ENCODE measurements at places on chromosomes 3 and 15.

GRCh38 chr3:38108649-38109579 is 28.0 kb downstream of the ACAA1 start:
- no peak for DNase-seq

- DNase-seq: no peak
Measured at GRCh38 chr3:115148142-115148790, 1.2 kb upstream of the ZBTB20 start.

- no peak for DNase-seq
Measured at GRCh38 chr3:64813326-64813725, 125.5 kb upstream of the ADAMTS9 start.

DNA sequence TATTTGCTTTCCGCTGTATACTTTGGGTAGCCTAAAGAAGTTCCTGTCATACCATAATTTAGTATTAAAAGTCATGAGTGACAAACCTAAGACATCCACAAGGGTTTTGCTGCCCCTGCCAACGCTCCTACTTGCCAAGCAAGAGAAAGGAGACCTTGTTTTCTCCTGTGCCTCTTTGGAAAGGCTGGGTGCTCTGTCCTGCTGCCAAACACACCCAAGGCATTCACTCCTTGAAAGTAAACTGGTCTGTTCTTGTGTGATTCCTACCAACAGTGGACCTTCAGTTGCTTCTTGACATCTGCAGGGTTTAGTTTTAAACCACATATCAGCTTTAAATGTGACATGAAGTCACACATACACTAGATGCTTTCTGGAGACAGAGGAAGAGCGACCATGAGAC is 295.4 kb downstream of the SLC9A9 start:
- DNase-seq: no peak

GRCh38 chr3:138834596-138835396 is at the start of gene PIK3CB:
Gene PIK3CB (minus strand): TSS chr3:138834928. CDS start chr3:138759343, 75,585 bp downstream.
- peak; percentile 83 for DNase-seq

GRCh38 chr15:89138999-89139612 is 50.9 kb downstream of the ABHD2 start:
- DNase-seq: no peak

DNA sequence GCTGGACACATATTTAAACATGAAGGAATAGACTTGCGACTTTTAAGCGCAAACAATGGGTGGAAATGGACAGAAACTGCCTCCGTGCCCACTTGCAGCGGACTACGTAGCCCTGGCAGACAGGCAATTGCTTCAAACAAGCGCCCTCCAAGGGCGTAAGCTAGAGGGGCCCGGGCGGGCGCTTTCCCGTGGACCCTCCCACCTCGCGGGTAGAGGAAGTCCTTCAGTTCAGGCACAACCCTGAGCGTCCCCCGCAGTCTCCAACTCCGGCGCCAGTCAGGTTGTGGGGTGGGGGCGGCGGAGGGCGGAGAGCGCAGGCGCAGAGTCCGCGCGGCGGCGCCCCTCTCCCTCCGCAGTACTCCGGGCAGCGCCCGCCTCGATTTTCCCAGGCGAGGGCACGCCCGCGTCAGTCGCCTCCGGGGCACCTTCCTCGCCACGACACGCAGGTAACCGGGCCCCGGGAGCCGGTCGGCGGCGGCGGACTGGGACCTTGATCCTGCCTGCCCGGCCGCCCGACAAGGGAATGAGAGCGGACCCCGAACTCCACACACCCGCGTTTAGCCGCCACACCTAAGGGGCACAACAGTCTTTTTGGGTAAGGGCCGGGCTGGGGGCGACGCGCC is at the start of gene SLC35G2:
SLC35G2 (plus strand) TSS at position 358 of the 623 bp plus-strand sequence. CDS start 35,335 bp downstream, outside the sequence.
- DNase-seq: no peak

DNA sequence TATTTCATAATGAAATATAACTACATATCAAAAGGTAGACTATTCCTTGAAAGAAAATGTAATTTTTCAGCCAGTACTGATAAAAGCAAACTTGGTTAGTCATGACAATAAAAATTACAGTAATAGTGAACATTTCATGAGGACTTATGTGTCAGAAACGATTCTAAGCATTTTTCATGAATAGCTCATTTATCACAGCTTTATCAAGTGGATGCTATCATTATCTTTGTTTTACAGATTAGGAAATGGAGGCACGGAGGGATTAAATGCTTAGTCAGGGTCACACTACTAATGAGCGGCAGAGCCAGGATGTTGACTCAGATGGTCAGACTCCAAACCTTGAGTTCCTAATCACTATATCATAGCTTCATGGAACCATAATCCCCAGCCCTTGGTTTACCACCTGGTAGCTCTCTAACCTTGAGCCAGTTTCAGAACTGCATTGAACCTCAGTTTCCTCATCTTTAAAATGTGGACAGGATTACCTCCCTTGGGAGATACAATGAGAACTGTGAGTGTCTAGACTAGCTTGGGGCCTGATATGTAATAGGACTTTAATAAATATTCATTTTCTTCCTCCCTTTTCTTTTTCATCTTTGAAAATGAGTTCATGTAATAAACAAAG is 85.4 kb downstream of the TNIK start:
- no peak for DNase-seq

DNA sequence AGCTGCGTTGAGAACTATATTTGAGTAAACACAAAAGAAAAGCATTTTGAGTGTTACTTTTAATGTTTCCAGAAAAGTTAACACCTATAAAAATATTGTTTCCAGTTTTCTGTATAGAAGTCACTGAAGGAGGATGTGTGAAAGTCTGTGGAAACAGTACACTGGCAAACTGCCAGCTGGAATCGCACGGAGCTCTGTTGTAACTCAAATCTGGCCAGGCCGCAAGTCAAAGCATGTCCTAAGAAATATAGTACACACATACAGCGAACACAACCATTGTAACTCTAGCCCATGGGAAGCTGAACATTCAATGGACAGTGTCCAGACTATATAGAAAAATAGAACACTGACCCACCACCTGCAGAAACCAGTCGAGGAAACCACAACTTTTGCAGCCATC is 657.2 kb downstream of the FHIT start:
- DNase-seq: no peak

DNA sequence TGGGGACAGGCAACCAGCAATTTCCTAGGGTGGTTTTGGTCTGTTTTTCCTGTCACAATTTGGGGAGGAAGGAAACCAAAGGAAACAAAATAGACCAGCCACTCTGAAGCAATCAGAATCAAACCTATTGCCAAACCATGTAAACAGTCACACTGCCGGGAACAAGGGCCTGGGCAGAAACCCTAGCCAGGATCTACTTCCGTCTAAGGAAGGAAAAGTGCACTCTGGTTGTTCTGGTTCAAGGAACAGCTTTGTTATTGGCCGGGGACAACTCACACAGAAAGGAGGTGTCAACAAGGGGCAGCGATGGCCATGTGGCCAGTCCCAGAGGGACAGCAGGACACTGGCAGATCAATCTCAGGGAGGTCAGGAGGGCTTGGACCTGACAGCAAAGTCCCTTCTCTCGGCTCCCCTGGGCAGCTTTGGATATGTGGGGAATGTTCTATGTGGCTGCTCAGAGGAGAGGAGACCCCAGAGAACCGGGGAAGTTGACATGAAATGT is 17.5 kb upstream of the RAD18 start:
- no peak for DNase-seq

DNA sequence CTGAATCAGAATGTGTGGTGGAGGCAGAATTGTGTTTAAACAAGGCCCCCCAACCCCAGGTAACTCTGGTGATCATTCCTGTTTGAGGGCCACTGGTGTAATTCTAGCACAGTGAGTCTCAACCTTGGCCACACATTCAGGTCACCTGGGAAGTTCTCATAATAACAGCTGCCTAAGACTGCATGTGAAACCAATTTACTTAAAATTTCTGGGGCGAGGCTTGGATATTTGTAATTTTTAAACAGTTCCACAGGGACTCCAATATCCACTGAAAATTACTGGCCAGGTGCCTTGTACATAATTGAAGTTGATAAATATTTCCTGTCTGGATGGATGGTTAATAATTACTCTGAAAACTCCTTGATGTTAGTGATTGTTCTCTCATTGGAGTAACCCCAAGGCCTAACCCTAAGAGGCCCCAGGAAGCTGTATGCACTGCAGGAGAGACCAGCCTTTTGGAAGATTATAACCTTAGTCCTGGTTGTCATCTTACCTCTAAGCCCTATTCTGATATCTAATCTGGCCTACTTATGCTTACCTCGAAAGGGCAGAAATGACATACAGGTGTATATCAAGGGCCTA is 25.7 kb upstream of the EPHB1 start:
- no peak for DNase-seq

GRCh38 chr3:153210146-153210545 is 48.1 kb downstream of the RAP2B start:
- DNase-seq: no peak

DNA sequence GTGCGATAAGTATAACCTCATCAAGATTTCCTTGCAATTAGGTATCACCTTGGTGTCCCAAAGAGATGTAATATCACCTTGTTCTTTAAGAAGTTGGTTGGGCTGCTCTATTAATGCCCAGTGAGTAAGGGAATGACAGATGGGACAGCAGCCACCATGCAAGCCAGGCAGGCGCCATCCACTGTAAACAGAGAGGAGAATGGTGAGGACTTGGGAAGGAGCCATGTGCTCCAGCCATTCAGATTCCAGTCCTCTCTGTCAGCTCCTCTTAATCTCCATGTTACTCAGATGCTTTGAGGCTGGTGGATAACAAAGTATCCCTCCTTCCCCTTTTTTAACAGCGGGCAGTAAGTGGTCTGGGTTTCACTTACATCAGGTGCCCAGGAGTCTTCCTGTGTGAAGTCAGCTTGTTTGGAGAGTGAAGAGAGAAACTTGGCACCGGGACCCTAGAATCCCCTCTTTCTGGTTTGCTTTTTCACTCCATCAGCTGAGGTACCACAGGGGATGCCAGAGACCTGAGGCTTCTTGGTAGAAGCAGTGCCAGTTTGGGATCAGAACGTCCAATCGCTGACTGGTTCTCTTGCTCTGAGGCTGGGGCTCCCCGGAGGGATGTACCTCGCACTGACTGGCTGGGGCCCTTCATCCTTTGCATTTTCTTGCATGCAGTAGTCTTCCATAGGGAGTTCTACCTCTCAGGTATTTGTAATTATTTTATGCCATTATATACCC is 29.5 kb downstream of the SLCO3A1 start:
- no peak for DNase-seq

DNA sequence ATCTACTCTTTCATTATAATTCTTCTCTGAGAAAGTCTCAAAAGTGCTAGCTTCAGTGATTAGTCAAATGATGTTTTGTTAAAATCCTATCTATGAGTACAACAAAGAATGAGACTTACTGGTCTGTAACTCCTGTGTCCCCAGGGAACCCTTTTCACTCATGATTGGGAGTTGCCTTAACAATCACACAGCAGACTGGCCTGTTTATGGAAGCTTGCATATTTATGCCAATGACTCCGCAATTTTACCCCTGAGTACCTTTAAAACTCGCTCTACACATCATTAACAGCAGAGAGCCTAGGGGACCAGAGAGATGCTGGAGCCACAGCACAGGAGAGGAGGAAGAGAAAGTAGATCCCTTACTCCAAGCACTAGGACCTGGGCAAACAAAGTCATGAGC is 628.1 kb downstream of the IGSF11 start:
- DNase-seq: no peak

DNA sequence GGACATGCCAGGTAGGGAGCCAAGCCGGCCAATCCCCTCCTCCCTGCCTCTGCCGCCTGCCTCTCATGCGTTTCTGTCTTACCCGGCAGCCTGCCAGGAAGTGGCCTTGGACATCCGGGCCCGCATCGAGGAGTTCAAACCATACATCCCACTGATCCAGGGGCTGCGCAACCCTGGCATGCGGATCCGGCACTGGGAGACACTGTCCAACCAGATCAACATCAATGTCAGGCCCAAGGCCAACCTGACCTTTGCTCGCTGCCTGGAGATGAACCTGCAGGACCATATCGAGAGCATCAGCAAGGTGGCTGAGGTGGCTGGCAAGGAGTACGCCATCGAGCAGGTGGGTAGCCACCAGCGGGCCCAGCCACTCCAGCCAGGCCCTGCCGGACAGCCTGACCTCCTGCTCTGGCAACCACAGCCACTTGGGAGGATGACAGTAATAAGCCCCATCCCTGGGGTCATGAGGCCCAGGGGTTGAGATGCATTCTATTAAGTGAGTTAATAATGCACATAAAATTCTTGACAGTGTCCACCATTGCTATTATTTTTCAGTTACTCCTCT is 37.3 kb downstream of the DNAH1 start:
- DNase-seq: no peak

DNA sequence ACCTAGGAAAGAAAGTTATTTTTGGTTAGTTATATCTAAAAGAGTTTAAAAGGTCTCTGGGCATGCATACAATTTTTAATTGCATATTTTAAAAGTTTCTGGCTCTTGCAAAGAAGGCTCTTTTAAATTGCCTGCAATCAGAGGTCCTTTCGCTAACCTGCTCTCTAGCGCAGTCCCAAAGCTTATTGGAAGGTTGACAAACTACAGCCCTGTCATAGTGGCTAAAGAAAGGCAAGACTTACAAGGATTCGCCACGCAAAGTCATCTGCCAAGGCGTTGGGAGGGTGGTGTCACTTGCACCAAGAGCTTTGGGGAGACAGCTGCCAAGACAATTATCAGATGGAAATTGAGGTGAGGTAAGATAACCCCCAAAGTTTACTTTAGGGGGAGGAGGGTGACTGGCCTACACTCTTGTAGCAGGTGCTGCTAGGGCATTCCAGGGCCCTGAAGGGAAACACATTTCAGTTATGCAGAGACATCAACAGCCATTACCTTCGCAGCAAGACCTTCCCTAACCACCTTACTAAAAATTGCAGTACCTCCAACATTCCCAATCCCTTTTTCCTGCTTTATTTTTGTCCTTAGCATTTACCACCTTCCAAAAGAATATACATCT is 606.2 kb downstream of the MAGI1 start:
- DNase-seq: no peak

GRCh38 chr15:78018445-78018844 is 59.1 kb downstream of the TBC1D2B start:
- no peak for DNase-seq

- DNase-seq: no peak
Measured at GRCh38 chr15:93362821-93363220, 273.8 kb upstream of the RGMA start.

DNA sequence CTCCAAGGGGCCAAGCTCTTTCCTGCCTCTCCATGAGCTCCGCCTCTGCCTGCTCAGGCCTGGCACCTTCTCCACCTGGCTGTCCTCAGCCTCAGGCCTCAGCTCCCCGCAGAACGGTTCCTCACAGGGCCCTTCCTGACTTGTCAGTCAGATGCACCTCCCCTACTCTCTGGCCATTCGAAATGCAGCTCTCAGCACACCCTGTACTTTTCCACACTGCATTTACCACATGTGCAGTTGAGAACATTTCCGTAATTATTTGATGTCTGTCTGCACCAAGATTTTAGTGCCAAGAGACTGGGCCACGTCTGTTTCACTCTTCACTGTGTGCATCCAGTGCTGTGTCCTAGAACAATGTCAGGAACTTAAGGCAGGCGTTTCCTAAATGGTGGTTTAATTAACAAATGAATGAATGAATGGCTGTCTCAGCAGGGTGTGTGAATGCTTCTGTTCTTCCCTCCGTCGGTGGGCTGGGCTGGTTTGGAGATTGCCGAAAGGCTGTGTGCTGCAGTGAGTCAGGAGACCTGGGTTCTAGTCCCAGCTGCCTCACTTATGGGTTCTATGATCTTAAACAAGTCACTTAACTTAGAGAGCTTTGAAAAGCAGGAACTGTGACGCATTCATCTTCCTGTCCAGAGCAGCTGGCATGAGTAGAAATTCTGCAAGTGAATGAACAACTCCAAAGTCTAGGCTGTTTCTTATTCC is 5.4 kb downstream of the MUC4 start:
- no peak for DNase-seq
